ENCODE measurements at places on chromosomes 4 and X.

GRCh38 chrX:123731258-123731986 lies 1.4 kb downstream of the THOC2 start:
- DNase-seq, result no peak

DNA sequence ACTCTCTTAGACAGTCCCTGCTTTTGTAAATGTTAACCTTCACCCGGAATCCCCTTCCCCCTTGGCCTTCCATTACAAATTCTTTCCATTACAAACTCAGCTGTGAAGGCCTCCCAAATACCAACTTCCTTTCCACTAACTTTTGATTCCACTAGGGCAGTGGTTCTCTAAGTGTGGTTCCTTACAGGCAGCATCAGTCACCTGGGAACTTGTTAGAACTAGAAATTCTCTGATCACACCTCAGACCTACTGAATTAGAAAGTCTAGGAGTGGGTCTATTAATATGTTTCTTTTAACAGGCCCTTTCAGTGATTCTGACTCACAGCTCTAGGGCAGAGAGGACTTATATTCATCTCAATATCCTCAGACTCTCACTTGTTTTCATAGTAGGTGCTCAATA lies 19.0 kb upstream of the MRPL1 start:
- DNase-seq, result no peak

DNA sequence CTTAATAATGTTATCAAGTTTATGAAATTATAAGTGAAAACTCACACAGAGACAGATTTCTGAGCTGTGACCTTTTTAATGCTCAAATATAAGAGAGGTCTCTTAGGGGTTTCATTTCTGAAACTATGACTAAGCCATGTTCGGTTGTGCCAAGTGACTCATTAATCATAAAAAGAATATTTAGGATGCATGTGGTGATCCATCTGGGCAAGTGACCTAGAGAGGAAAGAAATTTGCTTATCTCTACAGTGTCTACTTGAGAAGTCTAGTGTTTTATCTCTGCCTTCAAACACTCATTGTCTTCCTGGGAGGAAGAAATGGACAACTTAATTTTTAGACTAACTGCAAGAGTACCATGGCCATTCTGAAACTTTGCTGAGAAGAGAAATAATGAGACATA lies 545.3 kb upstream of the GRID2 start:
- DNase-seq, result no peak

GRCh38 chr4:156329779-156330178 lies 376.1 kb upstream of the CTSO start:
- DNase-seq, result no peak

- DNase-seq, result no peak
Measured at GRCh38 chr4:55186123-55186522, 60.7 kb upstream of the KDR start.
